ENCODE measurements at places on chromosomes 2 and 18.

- DNase-seq, result no peak
These were observed 108.4 kb upstream of the MCFD2 start for GRCh38 chr2:47024046-47024445.

DNA sequence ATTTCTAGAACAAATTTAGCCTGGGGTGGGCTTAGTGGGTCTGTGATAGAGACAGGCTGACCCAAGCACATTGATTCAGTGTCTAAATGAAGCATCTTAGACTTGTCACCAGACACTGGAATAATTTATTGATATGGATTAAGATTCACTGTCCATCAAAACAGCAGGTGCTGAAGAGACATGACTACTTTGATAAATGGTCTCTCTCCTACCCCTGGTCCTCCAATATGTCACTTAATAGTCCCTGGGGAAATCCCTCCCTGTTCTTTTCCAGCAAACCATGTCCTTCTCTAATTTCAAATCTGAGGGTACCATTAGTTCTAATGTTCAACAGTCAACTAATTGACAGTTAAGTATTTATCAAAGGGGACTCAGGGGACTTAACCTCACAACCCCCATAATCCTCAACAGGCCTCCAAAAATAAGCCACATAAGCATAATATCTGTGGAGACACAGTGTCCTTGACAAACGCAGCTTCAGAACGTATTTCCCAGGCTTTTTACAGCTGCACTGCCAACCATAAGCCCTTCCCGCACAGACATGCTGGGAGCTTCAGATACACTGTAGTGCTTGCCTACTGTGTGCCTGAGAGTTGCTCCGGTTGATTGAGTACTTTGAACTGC, 391.0 kb downstream of the THSD7B start:
- DNase-seq, result no peak

GRCh38 chr2:69668598-69668997, 25.1 kb upstream of the AAK1 start:
- DNase-seq, result no peak

DNA sequence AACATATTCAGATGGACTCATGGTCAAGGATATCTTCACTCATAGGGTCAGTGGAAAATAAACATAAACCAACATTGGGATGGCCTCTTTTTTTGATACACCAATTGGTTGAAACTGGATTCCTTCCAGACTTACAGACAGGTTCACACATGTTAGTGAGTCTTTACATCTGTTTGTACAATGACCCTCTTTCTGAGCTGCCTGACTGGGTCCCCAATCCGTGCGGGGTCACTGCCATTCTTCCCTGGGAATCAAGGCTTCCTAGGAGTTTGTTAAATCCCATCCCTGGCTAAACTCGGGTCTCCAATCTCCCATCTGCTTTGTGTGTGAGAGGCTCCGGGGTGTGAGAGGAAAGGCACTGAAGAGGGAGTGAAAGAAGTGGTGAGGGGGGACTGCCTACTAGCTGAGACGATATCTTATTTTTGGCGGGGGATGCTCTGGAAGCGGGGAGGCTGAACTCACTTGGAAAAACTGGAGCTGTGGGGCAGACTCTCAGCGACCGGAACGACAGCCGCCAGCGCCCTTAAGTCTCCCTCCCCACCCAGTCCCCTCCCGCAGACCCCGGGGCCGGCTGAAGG, 487 bp downstream of the STARD6 start:
- no peak for DNase-seq

GRCh38 chr2:86075886-86076285, 29.8 kb downstream of the POLR1A start:
- no peak for DNase-seq

DNA sequence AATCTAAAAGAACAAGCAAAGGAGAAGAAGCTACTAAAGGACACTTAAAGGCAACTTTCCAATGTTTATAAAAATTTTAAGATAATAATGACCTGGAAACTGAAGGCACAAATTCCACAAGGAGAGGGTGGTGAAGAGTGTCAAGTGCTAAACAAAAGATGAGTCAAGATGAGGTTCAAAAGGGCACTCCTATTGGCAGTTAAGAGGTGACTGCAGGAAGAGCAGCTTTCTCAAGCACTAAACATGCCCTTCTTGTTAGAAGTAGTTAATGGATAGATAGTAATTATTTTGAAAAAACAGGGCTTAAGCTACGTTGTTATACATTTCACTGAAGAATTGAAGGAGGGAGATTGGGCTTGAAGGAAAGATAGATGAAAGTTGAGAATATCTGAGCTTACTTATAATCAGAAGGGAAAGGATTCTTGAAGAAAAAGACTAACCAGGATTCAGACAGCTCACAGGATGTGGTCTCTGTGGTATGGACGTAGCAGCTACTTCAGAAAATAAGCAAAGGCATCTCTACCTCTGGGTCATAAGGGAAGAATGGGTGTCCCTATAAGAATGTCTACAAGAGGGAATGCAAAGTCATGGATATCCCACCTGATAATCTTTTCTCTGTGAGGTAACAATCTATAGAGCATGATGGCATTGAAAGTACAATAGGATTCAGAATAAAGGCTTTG, 454.7 kb upstream of the SLC39A10 start:
- no peak for DNase-seq

DNA sequence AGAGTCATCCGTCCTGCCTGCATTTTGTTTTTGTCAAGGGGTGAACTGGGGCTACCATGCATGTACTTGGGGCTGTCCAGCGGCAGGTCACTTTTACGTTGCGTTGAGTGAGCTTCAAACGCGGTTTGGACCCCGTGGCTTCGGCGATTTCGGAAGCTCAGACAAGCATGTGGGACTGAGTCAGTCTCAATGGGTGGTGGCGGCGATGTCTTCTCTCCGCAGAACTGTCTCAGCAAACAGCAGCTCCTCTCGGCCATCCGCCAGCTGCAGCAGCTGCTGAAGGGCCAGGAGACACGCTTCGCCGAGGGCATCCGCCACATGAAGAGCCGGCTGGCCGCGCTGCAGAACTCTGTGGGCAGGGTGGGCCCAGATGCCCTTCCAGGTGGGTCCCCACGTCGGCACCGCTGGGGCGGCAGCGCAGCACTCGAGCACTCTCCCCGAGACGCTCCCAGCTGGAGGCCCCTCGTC, 21.3 kb downstream of the FBLN7 start:
- peak; percentile 61 for DNase-seq

- no peak for DNase-seq
These were observed at the start of gene FLACC1 for GRCh38 chr2:201357221-201357620. FLACC1 (minus strand) TSS chr2:201357345; CDS start chr2:201351404, 5,941 bp downstream.

- no peak for DNase-seq
These were observed 10.5 kb downstream of the CCDC93 start for GRCh38 chr2:118003396-118003824.

GRCh38 chr2:9703701-9704221, 73.0 kb upstream of the YWHAQ start:
- no peak for DNase-seq

- DNase-seq, result no peak
These were observed 753.9 kb downstream of the SUCLG1 start for GRCh38 chr2:83705146-83705545.

- DNase-seq, result no peak
These were observed 21.0 kb upstream of the GLS start for GRCh38 chr2:190859347-190860297.

- no peak for DNase-seq
These were observed 660.7 kb upstream of the RAB6C start for GRCh38 chr2:129318581-129319421.

DNA sequence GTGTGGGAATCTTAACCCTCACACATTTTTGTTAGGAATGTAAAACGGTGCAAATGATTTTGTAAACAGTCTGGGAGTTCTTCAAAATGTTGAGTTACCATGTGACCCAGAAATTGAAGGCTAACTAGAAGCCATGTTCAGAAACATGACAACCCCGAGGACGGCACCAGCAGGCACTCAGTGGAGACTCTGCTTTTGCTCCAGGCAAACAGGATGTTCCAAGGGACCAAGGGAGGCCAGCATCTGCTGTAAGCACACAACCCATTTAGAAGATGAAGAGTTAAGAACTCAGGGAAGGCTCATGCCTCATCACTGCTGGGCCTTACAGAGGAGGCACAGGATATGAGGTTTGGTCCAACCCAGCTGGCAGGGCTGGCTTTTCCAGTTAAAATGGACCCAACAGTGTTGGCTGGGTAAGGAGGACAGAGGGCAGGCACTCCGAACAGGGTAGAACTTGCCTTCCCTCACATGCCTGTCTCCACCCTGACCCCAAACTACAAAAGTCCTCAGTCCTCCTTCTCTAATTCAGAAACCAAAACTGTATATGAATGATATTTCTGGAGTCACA, 23.6 kb downstream of the PARD6G start:
- DNase-seq, result no peak

DNA sequence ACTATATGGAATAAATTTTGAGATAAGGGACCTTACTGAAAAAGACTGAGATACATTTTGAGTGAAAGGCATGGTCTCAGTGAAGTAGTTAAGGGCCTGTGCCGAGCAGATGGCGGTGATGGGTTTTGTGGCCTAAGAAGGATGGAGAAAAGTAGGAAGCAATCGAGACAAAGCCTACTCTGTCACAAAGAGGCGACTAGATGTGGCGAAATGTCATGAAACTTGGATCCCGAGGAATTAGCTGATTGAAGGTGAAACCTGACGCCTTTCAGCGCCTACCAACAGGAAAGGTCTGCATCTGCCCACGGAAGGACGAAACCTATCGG, 558 bp upstream of the CEP192 start:
- no peak for DNase-seq

DNA sequence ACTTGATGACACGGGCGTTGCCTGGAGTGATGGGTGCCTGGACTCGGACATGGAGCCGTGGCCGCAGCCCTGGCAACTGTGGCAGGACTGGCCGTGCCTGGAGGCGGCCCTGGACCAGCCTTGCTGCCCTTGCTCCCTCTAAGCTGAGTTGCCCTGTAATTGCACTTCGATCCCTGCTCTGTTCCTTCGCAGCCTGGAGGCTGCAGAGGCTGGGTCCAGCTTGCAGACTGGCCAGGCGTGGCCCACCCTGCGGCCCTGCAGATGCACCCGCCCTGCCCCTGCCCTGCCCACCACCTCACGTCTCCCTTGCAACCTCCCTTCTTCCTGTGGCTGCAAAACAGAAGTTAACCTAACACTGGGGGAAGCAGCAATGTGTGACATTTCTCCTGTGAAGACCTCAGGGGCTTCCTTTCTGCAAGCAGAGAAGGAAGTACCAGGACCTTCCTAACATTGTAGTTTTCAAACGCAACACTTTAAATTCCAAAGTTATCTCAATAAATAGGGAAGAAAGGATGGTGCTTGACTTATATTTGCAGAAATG, 174.6 kb upstream of the TPO start:
- no peak for DNase-seq

DNA sequence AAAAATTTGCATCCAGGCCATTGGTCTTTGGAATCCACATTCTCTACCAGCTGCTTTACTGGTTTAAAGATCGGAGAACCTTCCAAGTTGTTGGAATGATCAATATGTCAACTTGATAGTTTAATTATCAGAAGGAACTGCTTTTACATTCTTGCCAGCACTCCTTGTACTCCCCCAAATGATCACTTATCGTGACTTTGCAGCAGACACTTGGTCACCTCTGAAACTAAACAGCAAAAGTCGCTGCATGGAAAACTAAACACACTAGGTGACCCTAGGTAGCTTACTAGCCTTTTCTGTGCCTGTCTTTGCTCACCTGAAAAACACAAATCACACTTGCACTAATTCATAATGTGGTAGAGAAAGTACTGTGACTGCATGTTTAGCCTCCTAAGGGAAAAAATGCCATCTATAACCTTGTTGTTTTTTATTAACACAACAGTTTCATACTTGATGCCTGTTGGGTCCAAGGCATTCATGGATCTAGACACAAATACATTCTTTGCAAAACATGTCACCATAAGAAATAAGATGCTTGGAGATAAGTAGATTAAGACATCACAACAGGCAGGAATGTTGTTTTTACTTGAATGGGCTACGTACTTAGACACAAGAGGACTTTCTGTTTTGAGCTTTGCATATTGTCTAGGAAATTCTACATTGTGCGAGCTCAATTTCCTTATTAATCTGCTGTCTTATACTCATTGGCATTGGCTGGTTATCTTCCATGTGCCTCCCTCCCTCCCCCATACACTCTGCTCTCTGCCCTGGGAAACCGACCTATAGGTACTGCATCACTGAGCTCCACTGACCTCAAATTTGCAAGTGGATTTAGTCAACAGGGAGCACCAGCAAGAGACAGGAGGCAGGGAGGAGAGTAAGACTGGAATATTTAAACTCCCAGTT, 219.1 kb upstream of the STK17B start:
- no peak for DNase-seq

DNA sequence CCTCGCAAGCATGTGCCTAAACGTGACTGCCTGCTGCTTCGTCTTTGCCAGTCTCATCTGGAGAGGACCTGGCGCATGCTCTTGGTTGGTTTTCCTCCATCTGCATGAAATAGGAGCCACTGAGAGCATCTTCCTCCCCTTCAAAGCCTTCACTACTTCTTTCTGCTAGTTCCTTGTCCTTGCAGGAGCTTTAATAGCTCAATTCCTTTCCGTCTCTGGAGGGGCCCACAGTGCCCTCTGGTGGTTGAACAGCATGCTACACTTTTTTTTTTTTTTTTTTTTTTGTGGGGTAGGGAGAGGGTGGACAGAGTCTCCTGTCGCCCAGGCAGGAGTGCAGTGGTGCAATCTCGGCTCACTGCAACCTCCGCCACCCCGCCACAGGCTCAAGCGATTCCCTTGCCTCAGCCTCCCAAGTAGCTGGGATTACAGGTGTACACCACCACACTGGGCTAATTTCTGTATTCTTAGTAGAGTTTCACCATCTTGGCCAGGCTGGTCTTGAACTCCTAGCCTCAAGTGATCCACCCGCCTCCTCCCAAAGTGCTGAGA, 59.6 kb downstream of the SP110 start:
- DNase-seq, result peak; percentile 74

GRCh38 chr2:45843136-45843535, 191.7 kb downstream of the PRKCE start:
- DNase-seq, result no peak

- no peak for DNase-seq
These were observed 4.2 kb upstream of the MYO7B start for GRCh38 chr2:127531221-127531648.

DNA sequence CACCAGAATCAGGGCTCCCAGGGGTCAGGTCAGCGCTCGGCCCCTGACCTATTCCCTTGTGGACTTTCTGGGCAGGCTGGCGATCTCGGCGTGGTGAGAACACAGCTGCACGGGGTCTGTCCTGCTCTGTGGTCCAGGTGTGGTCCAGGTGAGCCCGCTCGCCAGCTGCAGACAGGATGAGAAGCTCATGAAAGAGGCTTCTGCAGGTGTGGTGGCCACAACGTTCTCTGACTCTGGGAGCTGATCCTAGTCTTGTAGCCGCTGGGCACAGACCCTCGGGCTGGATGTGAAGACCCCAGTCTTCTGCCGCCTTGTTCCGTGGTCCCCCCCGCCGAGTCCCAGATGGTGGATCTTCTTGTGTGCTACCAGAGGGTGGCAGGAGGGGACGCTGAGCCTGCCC, 129.7 kb downstream of the RTP5 start:
- DNase-seq, result no peak

GRCh38 chr18:8232791-8233190, 376.4 kb upstream of the RAB12 start:
- DNase-seq, result no peak

Measured in Right ventricle myocardium inferior (tissue), 1 donor.